ENCODE measurements at places on chromosomes 2 and 18.

- DNase-seq: no peak
These were observed 2.0 kb downstream of the ANKRD44 start for GRCh38 chr2:197308585-197308984.

DNA sequence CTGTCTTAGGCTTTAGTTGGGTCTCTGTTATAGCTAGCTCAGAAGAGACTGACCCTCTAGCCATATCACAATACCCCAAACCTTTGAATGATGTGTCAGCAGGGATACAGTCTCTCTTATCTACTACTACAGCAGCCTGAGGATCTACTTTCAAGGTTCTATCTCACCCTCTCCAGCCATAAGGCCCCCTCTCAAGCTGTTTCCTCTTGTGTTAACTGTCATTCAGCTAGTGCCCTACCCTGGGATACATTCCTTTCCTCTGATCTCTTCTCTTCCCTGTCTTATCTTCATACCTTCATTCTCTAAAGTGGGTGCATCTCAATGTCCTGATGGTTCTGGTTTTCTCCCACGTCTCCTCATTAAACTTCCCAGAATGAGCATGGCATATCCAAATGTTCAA lies 434.7 kb downstream of the NRXN1 start:
- DNase-seq: no peak

DNA sequence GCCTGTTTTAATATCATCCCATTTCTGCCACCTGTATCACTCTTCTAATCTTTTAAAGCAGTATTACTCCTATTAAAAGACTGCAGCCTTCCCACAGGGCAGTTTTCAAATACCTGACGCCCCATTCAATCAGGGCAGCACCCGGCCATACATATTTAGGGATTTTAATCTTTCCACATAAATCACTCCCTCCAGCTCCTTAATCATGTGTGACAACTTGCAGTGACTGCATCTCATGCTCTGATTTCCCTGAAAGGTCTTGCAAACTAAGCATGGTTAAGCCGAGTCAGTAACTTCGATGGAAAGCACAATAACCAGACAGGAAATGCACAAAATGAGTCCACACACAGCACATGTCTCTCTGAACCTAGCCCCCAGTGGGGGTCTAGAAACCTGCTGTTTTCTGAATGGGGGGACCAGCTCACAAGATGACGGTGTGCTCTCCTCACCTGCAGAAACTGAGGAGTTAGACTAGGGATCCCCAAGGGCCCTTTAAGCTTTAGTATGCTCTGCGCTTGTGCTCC lies 116.9 kb upstream of the CREB1 start:
- no peak for DNase-seq

- no peak for DNase-seq
These were observed 421.5 kb downstream of the ZNF521 start for GRCh38 chr18:24930478-24930877.

GRCh38 chr2:151730262-151730975 lies 3.9 kb downstream of the NEB start:
- DNase-seq: no peak

GRCh38 chr2:239608723-239609122 lies 207.9 kb upstream of the HDAC4 start:
- DNase-seq: no peak

GRCh38 chr18:78711316-78711715 lies 268.3 kb upstream of the SALL3 start:
- DNase-seq: no peak

DNA sequence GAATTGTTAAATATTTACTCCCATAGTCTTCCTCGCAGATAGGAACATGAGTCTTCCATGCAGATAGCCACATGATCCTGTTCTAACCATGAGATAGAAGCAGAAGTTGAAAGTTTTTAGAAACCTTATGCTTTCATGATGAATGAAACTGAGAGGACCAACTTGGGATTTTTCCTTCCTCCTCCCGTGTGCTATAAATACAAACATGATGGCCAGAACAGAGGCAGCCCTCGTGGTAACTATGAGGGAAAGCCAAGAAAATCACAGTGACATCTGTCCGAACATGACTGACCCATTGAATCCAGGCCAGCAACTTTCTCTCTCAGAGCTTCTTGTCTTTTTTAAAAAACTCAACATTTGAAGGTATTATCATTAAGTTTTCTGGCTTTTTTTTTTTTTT lies 78.5 kb downstream of the ACAA2 start:
- DNase-seq: no peak

GRCh38 chr2:176131848-176132158 lies 2.3 kb downstream of the HOXD8 start:
- no peak for DNase-seq

GRCh38 chr18:48973731-48974130 lies 23.0 kb upstream of the SMAD7 start:
- no peak for DNase-seq

GRCh38 chr2:883260-883802 lies 67.3 kb upstream of the SNTG2 start:
- no peak for DNase-seq

- DNase-seq: no peak
These were observed 231.6 kb upstream of the ERBB4 start for GRCh38 chr2:212770240-212770639.

DNA sequence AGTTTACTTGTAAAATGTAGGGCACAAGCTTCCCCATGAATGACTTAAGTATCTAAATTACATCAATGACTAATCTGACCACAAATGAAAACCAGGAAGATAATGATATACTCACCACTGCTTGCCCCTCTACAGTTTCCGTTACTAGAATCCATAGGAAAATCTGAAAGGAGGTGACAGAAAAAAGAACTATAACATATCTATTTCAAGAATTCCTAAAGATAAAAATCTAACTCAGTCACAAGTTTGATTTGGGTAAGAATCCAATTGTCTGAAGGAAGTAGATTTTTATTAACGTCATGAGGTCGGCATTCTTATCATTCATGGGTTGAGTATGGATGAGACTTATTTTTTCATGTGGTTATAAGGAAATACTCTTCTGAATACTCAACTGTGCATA lies 7.8 kb downstream of the FRZB start:
- no peak for DNase-seq

DNA sequence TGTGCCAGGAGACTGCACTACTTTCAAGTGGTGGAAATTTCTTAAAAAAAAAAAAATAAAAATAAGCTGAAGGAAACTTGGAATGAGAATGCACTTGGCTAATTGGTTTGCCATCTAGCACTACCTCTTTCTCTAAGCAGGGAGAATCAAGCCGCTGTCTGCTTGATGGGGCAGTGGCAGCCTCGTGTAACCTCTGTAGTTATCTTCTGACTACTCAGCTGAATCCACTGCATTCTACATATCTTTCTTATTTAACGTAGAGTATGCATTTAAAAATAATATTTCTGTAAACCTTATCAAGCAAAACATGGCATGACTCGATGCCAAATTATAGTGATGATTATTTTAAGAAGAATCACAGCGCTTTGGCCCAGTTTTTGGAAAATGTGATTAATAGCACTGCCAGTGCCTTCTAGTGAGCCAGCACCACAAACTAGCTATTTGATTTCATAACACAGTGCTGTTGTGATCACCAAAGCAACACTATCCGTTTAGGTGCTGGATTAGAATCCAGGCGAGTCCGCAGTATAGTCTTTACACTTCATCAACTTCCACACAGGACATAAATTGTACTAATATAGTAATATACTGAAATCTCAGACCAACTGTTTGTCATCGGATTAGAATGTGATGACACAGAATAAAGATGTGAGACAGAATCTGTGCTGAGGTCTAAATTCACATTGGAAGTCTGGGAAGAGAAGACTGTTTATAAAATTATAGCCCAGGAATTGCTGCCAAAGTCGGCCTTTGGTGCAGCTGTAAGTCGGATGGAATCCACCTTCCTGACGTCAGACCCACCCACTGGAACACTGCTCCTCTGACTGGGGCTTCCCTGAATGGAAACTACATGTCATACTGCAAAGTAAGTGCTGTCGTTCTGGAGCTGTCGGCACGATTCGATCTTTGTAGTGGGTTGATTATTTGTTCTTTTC lies 136.5 kb upstream of the ETAA1 start:
- DNase-seq: peak; percentile 89

DNA sequence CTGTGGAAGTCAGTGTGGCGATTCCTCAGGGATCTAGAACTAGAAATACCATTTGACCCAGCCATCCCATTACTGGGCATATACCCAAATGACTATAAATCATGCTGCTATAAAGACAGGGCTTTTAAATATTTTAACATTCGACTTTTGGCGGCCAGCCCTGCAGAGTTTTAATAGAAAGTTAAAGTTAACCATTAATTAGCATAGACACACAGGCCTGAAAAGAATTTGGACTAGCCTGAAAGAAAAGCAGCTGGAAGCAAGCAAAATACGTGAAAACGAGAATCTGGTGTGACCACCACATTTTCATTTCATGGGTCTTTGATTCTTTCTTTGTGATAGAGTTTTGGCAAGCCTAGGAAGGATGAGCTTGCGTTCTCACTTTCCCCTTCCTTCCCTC lies 184.0 kb downstream of the SCG2 start:
- DNase-seq: no peak

DNA sequence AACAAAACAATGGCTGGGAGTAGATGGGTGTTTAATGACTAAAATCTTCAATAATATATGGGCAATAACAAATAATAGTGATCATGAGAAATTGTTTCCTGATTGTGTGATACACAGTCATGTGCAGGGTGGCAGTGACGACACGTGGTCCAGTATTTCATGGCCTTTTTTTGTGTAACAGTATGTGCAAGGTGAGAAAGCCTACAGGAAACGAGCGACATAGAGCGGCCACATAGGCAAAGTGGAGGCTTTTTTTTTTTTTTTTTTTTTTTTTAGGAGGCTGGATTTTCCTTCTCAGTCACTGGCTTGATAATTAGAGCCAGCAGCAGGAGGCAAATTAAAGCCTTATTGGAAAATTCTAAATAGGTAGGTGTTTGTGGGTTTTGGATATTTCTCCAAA lies 123.7 kb downstream of the MYO3B start:
- no peak for DNase-seq

DNA sequence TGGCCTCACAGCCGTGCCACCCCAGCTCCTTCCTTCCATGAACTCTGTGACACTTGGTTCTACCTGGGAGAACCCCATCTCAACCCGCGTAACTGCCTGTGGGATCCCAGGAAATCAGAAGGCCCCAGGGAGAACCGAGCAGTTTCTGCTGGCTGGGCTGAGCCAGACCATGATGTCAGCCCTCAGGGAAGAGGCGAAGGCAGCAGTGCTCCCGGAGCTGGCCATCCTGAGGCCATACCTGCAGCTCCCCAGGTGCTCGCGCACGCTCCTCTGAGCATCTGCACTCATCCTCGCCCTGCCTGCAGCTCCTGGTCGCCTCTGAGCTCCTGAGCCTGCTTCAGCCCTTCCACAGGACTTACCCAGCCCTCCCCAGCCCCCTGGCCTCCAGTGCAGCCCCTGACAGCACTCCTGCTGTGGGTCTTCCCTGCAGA lies 186.1 kb downstream of the SEPTIN10 start:
- no peak for DNase-seq

All from right lung (tissue), 10 donors.